Sciatic nerve (tissue), 2 donors: ENCODE measurements at places on chromosomes 16 and 17.

GRCh38 chr17:59964482-59965328, at the start of gene RNFT1:
TSS of gene RNFT1 (minus strand) at chr17:59964740. CDS start at chr17:59964663, 77 bp downstream.
- peak; percentile 95 for DNase-seq

- DNase-seq = no peak
Observed at GRCh38 chr17:71184716-71185115, 936.1 kb upstream of the SOX9 start.

GRCh38 chr17:35073991-35074627, 10.6 kb upstream of the RFFL start:
- DNase-seq = no peak

DNA sequence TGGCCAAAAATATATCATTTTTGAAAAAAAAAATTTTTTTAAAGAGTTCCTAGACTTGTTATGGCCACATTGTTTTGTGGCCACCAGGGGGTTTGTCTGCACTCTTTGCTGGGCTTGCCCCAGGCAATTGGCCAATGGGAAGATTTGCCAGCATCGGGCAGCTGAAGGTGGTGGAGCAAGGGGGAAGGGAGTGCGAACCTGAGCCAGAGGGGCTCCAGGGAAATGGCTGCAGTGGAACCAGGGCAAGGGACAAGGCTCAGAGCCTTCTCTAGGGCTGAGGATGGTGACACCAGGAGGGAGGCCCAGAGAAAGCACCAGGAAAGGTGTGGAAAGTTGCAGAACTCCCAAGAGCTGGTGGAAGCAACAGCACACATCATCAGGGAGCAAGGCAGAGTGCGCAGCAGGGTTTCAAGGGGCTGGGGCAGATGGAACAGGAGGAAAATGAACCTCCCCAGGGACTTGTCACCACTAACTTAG, 15.5 kb upstream of the CMIP start:
- no peak for DNase-seq

DNA sequence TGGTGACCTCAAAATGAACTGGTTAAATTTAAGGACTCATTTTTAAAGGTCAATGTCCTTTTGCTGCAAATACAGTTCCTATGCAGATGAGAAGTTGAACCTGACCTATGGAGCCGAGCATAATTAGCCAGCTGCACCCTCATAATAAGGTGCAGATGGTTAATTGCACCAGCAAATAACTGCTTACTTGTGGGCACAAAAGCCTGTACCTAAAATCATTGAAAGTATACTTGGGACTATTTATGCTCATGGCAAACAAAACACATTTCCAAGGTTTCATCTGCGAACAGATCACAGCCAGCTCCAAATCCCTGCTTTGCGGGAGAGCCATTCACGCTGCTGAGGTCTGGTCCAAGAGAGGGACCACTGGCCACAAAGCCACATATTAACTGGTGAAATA, 13.0 kb downstream of the HYDIN start:
- no peak for DNase-seq

DNA sequence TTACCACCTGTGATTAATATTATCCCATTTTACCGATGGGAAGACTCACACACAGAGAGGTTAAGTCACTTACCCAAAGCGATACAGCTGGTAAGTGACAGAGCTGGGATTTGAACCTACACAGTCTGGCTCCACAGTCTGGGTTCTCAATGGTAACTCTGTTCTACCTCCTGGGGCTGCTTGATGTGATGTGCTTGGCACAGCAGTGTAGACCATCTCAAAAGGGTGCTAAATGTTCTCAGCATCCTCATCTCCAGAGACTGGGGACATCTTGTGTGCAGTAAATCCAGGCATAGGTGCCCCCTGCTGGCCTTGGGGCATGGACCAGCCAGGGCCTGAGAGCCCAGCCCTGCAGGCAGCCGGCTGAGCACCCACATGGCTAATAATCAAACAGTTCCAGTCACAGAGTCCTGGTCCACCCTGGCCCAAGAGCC, 15.4 kb upstream of the KATNB1 start:
- DNase-seq = no peak

DNA sequence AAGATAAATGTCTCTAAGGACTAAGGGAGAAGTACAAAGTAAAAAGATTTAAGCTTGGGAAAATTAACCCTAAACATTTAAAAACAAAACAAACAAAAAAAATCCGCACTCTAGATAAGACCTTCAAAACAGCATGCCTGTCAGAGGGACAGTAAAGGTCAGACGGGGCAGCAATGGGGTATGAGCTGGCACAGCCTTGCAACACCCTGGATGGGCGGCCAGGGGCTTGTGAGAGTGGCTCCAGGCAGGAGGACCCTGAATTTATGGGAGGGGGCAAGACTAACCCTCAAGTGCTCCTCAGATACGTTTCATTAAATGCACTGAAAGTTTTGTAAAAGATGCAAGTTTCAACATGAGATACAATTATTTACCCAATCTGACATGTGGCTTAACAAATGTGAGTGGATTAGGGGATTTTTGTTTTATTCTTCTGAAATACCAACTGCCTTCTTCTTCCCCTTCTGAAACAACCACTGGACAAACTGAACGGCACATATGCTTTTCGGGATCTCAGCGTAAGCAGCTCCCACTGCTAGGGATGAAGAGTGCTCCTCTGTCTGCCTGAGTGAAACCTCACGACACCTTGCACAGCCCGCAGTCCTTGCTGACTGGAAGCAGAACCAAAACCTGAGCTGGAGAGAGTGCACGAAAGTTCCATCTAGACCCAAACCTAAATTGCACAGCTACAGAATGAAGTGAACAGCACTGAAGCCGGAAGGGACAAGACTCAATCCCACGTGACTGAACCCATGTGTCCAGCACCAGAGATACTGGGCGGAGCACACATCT, 128.4 kb downstream of the ANKRD11 start:
- no peak for DNase-seq

DNA sequence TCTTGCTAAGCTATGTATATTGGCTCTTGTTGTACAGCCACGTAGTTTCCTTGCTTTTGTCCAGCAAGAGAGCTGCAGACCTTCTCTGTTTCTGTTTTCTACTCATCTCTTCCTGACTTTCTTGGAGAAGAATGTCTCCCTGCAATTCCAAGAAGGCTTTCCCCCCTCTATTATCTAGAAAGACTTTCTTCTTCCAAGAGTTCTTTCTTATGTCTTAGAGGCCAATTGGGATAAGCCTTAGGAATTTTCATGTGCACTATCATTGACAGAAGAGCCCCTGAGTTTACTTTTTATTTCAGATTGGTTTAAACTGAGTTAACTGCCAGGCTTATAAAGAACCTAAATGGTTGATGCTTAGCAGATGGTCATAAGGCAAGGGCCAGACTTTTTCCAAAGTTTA, 9.0 kb downstream of the CAPNS2 start:
- no peak for DNase-seq

- no peak for DNase-seq
Observed at GRCh38 chr16:47977802-47978201, 178.0 kb downstream of the ABCC12 start.

DNA sequence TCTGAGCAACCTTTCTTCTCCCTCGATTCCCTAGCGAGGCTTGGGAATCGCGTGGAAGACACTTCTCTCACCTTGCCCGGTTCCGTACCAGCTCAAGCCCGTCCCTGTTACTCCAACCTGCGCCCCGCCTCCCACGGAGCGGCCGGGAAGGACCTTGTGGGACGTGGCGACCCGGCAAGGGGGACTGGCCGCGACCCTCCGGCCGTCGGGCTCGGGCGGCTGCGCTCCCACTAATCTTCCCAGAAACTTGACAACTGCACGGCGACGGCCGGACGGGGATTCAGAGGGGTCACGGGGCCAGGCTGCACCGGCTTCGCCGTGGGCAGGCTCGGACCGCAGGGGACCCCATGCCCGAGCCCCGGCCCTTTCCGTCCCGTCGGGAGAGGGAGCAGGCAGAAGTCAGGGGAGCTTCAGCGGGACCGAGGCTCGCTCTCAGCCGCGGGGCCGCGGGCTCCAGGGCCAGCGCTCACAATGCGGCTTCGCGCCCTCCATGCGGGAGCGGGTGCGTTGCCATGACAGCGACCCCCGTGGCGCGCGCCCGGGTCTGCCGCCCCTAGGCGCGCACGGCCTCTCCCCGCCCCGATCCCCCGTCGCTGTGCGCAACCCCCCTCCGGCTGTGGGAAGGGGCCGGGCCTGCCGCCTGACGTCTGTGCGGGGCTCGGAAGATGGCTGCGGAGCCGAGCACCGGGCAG, at the start of gene SGSM2:
Gene SGSM2 (plus strand): TSS at position 650 of the 692 bp plus-strand sequence. CDS start 188 bp downstream, outside the sequence.
- peak; percentile 83 for DNase-seq

- DNase-seq = no peak
Observed at GRCh38 chr17:67863624-67864247, 38.4 kb downstream of the BPTF start.

- no peak for DNase-seq
Observed at GRCh38 chr17:11330826-11331225, 89.8 kb downstream of the SHISA6 start.

- DNase-seq = no peak
Observed at GRCh38 chr16:69277413-69277812, 33.7 kb upstream of the VPS4A start.

DNA sequence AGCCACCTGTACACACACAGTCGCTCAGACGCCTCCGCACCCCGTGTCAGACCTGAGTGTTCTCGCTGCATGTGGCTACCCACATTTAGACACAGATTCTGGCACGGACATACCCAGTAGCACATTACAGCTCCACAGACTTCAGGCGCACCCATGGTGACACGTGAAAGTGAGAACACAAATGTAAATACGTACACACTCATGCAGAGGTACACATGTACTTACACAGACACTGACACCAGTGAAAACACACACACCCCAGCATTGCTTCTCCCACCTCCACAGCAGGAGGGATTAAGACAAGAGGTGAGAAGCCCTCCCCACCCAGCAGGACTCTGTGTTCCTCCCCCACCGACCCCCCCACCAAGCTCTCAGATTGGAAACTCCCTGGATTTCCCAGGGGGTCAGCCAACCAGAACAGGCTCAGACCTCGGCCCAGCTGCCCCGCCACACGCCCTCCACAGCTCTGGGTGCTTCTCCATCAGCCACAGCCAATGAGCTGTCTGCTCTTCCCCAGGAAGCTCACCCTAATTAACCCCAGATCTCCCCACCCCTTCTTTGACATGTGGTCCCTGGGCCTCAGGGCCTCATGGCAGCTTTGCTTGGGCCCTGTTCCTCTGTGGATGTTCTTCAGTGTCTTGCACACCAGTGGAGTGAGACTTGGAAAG, 5.3 kb upstream of the FOXN1 start:
- DNase-seq = no peak

GRCh38 chr17:238964-239259, 57.5 kb upstream of the DOC2B start:
- DNase-seq = no peak

DNA sequence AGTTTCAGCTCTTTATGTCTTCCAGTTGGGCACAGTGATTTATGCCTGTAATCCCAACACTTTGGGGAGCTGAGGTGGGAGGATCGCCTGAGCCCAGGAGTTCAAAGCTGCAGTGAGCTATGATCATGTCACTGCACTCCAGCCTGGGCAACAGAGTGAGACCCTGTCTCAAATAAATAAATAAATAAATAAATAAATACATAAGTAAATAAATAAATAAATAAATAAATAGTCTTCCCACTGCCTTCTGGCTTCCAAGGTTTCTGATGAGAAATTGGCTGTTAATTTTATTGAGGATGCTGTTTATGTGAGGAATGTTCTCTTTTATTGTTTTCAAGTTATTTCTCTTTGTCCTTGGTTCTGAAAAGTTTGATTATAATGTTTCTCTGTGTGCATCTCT, 1507.6 kb upstream of the GOT2 start:
- no peak for DNase-seq

DNA sequence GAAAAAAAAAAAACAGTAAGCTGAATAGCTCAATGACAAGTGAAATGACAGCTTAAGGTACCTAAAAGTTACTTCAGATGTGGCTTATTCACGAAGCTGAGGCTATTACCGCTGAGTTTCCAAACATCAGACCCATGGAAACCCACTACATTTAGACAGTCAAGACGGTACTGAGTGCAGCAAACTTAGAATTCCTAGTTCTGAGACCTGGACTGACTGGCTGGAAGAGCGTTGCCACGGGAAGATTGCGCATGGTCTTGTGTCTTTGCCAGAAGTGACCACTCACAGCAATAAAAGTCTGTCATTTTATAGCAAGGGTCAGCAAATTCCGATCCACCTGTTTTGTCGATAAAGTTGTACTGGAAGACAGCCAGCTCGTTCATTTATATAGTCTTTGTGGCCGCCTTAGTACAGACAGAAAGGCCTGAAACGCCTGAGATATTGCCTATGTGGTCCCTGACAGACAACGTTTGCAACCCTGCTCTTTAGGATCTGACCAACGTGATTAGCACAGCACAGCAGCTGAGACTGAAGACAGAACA, 19.2 kb downstream of the LITAFD start:
- DNase-seq = peak; percentile 10

DNA sequence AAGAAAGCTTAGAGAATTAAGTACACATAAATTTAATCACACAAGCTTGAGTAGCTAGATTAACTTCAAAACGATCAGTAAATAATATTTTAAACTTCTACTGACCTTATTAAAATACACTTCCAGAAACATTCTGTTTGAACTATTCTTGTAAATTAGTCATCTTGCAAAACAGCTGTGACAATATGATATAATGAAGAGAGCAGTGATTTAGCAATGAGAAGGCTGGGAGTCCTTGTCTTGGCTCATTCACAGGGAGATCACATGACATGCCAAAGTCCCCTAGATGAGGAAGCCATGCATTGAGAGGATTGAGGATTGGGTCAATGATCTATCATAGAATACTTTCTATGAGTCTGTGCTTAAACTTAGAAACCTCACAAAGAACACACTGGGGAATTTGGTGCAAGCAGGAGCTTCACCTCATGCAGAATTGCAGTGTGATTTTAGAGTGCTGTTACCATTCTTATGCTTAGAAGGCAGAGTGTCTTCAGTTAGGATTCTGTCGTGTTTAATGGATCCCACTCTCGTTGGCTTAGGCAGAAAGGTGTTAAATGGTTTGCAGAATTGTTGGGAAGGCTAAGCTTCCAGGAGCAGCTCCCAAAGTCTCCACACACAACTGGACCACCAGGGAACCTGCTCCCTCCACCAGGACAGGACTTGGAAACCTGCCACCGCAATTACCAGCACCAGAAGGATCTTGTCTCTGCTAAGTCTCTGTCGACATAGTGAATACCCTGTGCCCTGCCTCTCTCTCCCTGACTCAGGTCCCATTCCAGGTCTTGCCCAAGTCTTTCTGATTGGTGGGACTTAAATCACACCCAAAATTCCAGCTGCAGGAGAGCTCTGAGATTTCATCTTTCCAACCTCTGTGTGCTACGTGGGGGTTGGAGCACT, 87.1 kb downstream of the USP22 start:
- no peak for DNase-seq
